Activated gamma-delta T cell treated with Interleukin-2 at 50 U/mL for 16 hours (primary cell): ENCODE measurements at places on chromosomes 7 and 10.

DNA sequence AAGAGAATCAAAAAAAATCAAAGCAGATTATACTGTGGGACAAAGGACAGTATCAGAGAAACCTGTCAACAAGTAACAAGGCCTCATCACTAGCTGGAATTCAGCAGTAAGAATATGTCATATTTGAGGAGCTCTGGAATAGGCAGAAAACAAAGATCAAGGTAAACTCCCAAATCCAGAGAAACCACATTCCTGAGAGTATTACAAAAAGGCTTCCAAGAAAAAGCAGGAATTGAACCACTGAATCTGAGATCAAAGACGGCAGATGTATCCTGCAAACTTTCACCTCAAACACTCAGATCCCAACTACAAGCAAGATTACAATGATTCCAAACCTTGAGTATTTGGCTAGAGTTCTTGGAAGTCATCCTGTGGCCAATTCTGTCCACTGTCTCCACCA is 16.3 kb downstream of the TPK1 start:
- DNase-seq, result no peak

DNA sequence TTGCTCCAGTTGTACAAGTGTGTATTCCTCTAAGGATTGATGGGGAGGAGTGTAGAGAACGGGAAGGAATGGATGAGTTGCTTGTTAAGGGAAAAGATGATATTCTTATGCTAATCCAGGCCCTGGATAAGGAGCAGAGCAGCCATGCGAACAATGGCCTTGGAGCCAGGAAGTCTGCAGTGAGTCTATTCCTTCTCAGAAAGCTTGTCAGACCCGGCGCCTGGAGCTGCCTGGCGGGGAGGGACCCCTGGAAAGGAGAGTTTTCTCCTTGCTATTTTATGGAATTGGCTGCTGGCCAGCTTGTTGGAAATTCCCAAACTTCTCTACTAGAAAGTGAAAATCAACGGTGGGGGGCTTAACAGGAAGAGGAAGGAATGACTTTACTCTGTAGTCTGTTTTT is 89.1 kb downstream of the MMRN2 start:
- no peak for DNase-seq

- no peak for DNase-seq
Measured at GRCh38 chr10:6400821-6401465, 179.1 kb downstream of the PRKCQ start.

GRCh38 chr7:77420986-77421672 is 5.0 kb upstream of the GSAP start:
- no peak for DNase-seq

GRCh38 chr10:89952325-89952724 is 250.9 kb downstream of the KIF20B start:
- DNase-seq, result no peak

DNA sequence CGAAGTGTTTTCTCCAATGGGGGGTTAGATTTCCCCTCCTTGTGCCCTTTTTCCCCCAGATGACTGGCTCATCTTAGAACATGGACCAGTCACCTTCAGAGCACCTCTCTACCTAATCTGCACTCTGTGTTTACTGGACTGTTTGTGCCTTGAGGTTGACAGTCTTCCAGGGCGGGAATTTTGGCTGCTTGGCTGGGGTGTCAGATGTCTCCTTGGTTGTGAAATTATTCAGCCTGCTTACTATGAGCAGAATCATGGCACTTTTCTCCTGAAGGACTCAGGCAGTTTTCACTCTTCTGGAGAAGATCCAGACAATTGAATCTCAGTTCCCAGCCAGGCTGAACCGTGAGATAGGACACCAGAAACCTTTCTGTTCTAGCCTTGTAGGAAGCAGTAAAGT is 60.3 kb upstream of the NFKB2 start:
- DNase-seq, result no peak

- no peak for DNase-seq
Measured at GRCh38 chr7:32670110-32671025, 175.1 kb downstream of the AVL9 start.

DNA sequence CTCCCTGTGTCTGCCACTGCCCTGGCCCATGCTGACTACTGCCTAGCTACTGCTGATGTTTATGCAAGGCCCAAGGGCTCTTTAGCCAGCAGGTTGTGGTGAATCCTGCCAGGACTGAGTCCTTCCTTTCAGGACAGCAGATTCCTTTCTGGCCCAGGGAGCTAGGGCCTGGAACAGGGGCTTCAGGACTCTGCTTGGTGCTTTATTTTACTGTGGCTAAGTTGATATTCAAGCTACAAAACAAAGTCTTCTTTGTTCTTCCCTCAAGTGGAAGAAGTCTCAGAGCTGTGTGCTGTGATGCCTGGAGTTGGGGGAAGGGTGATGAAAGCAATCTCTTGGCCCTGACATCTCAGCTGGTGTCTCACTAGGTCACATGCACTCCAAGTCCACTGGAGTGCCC is 66.2 kb upstream of the NME8 start:
- no peak for DNase-seq

DNA sequence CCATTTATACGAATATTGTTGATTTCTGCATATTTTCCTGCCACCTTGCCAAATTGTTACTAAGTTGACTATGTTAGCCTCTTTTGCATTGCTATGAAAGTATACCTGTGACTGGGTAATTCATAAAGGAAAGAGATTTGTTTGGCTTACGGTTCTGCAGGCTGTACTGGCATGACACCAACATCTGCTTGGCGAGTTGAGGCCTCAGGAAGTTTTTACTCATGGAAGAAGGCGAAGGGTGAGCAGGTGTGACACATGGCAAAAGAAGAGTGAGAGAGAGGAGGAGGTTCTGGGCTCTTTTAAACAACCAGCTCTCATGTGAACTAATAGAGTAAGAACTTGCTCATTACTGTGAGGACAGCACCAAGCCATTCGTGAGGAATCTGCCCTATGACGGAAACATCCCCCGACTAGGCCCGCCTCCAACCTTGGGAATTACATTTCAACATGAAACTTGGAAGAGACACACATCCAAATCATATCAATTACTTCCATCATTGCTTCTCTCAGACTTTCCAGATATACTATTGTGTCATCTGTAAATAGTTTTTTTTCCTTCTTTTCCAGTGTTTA is 8.4 kb downstream of the RALA start:
- no peak for DNase-seq

GRCh38 chr10:71512761-71513539 is 116.2 kb downstream of the CDH23 start:
- DNase-seq, result no peak

GRCh38 chr7:148695953-148696352 is 2.8 kb upstream of the CUL1 start:
- no peak for DNase-seq

DNA sequence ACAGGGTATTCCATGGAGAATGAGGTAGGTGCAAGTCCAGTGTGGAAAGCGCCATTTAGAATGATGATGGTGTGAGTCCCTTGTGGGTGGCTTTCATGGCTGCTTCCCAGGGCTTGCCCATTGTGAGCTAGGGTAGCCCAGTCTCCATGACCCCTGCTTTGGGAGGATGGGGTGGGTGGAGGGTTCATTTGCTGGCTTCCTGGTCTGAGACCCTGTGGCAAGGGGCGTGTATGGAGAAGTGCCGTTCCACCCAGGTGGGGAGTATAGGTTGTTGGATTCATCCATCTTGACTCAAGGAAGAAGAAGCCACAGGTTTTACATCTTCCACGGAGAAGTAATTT is 27.7 kb downstream of the CCM2 start:
- no peak for DNase-seq

- DNase-seq, result no peak
Measured at GRCh38 chr10:125823663-125824251, 411 bp downstream of the BCCIP start.

GRCh38 chr7:13933091-13933490 is 56.4 kb downstream of the ETV1 start:
- no peak for DNase-seq

DNA sequence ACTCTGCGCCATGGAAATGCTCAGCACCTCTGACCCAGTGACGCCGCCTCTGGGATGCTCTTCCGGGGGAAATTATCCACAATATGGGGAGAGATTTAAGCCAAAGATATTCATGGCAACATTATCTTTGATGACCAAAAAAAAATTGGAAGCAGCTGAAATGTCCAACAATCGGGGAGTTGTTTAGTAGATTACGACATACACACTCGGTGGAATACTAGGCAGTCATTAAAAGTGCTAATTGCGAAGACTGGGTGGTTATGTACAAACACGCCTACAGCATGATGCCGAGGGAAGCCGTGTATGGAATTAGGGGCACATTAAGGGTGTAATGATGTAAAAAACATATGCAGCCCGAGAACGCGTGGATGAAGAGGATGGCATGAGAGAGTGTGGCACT is 75.2 kb downstream of the UNCX start:
- DNase-seq, result no peak

DNA sequence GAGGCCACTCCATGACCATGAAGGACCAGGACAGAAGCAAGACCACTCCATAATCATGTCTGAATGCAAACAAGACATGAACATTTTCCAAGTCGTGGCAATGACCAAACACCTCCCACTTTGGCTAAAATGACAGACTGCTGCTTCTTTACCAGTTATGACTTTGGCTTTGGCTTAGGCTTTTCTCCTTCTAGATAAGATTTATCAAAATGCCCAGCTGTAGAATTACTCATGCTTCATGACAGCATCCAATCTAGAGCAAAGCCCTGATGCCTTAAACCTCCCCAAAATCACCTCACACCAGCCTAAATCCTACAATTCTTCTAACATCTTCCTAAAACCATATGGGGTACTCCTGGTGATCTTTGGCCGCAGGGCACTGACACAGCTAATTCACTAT is 102.1 kb downstream of the VPS41 start:
- DNase-seq, result no peak

DNA sequence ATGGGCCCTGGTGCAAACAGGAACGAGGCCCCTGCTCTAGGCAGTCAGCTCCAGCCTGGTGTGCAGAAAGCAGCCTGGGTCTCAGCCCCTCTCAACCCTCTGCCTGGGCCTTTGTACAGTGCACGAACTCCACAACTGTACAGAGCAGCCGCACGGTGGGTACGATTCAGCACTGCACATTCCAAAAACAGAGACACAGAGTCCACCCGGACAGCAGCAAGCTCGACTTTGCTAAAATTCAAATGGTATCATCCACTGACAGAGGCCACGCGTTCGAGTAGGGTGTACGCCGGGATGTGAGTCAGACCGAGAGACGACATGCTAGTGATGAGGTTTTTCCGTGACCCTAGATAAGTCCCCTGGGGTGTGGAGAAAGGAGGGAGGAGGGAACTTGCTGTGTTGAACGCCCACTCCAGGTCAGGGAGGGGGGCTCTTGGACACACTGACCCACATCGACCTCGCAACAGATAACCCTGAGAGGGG is 65.6 kb upstream of the PDGFA start:
- DNase-seq, result no peak

DNA sequence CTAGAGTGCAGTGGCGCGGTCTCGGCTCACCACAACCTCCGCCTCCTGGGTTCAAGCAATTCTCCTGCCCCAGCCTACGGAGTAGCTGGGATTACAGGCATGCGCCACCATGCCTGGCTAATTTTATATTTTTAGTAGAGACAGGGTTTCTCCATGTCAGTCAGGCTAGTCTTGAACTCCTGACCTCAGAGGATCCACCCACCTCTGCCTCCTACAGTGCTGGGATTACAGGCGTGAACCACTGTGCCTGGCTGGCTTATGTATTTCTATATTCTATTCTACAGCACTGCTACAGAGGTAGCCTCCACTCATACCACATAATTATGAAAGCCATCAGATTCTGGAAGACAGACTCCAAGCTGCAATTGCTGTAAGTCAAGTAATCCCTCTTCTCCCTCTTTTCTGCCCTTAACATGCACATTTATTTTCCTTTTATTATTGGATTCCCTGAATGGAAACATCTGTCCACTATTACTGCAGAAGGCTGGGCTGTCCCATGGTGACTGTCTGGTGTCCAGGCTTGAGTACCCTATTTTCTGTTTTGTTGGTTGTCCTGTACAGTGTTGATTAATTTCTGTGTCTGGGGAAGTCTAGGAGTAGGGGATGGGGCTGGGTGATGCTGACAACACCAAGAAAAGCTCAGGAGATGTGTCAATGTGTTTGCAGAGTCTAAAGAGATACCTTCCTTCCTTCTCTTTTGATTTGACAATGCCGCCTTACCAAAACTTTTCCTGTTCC is 5.8 kb upstream of the ZNF487 start:
- DNase-seq, result no peak

DNA sequence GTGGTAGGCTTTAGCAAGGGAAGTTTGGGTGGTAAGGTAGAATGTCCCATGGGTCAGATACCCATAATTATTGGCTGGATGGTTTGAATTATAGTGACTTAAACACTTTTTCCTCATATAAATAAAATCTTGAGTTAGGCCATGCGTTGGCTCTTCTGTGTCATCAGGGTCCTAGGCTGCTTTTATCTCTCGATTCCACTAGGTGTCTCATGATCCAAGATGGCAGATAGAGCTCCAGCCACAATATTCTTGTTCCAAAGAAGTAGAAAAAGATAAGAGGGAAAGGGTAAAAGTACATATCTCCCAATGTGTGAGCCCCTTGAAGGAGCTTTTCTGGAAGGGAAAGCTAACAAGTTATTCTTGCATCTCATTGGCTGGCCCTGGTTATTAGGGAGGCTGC is 144.7 kb downstream of the GRK5 start:
- DNase-seq, result no peak

GRCh38 chr10:124143721-124144120 is 50.3 kb upstream of the CHST15 start:
- no peak for DNase-seq

- DNase-seq, result no peak
Measured at GRCh38 chr7:22176791-22177412, 180.1 kb downstream of the RAPGEF5 start.

DNA sequence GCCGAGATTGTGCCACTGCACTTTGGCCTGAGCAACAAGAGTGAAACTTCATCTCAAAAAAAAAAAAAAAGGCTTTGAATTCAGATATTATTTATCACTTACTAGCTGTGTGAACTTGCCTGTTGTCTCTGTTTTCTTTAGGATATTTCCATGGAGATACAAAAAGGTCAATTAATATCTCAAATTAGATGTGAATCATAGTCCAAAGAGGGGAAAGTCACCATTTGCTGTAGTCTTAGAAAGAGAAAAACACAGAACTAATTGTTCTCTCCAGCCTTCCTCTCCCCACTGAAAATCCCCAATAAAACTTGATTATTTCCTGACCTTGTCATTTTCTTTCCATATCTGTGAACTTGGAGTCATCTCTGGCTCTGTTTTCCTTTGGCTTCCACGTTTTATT is 21.2 kb downstream of the HEPACAM2 start:
- DNase-seq, result no peak

- no peak for DNase-seq
Measured at GRCh38 chr7:155356323-155357105, 58.8 kb downstream of the INSIG1 start.

DNA sequence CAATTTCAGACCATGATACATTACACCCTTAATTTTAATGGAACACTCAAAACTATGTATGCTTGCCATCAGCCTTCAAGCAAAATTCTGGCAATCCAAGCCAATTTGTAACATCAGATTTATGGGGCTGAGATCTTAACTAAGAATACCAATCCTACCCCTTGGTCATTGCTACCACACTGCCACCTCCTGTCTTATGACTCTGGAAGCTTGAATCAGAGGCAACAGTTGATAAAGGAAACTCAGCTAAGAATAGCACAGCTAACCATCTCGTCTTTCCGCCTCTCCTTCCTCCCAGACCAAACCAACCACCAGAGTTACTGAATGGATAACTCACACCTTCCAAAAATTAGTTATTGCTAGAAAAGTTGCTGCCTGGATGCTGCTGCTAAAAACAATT is 7.4 kb downstream of the IGF2BP3 start:
- DNase-seq, result no peak
